Activated CD4-positive, alpha-beta T cell treated with anti-CD3 and anti-CD28 coated beads for 24 hours (primary cell): ENCODE measurements at places on chromosomes 12 and 14.

DNA sequence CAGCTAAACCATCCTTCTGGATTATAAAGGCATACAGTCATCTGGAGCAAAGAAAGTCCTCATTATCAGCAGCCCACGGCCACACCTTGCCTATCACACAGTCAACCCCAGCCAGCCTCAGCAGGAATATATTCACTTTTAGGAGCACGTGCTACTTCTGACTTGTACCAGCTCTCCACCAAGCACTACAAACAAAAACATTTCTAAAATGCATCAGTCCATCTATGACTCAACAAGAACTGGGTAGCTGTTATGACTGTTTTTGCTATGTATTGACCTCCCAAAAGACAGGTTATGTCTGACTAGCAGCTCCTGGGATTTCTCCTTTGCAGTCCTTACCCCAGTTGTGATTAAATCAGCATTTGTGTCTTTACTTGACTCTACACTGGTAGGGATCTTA, 31.2 kb downstream of the NUAK1 start:
- DNase-seq: no peak

DNA sequence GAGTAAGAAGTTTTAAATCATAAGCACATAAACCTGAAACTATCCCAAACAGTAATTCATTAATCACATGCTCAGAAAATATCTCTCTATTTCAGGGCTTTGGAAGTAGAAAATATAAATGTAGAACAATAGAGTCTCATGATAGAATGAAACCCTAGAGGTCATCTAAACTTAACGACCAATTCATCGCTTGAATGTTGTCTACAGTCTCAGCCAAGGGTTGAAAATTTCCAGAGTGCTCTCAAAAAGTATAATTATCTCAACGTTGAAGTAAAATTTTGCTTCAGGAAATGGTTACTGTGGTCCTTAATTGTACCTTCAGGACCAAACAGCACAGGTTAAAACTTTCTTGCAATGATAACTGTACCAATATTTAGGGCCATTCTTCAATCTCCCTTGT, 1053.6 kb upstream of the SEL1L start:
- no peak for DNase-seq

DNA sequence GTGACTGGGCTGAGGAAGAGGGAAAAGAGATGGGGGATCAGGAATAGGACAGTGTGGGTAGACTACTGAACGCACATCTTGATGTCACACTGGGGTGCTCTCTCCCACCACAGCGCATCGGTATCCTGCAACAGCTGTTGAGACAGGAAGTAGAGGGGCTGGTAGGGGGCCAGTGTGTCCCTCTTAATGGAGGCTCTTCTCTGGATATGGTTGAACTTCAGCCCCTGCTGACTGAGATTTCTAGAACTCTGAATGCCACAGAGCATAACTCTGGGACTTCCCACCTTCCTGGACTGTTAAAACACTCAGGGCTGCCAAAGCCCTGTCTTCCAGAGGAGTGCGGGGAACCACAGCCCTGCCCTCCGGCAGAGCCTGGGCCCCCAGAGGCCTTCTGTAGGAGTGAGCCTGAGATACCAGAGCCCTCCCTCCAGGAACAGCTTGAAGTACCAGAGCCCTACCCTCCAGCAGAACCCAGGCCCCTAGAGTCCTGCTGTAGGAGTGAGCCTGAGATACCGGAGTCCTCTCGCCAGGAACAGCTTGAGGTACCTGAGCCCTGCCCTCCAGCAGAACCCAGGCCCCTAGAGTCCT, 6.9 kb downstream of the C1QL4 start:
- DNase-seq: no peak

DNA sequence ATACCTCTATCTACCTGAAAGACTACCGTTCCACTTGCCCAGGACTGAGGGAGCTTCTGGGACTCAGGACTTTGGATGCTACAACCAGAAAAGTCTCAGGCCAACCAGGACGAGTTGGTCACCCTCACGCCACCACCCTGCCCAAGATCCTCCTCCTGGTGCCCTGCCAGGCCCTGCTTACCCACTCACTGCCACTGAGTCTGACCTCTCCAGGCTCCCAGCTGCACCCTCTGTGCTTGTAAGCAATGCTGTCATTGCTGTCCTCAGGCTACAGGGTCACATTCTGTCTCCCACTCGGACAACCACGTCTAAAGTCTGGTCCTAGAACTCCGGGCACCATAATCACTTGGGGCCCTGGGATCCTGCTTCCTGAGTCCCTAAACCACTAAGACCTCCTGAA, 9.2 kb downstream of the TTC7B start:
- no peak for DNase-seq

DNA sequence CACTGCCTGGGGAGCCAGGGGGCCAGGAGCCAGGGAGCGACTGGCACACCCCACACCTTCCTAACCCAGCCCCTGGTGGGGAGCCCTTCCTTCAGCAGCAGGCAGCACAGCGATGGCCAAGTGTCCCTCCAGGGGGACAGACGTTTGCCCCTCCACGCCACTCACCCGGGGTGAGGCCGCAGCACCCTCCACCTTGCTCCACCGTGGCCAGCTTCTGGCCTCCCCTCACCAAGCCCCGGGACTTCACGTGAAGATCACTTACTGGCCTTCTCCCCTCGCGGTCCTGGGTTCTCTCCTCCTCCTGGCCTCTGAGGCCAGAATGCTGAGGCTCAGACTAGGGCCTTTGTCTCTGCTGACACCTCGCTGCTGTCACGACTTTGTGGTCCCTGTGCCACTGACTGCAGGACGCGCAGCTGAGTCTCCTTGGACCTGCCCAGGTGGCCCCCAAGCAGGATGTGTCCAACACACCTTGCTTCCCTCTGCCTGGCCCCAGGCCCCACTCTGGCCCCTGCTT, 3.5 kb upstream of the ASPG start:
- DNase-seq: no peak

GRCh38 chr12:62718762-62719426, 216.1 kb downstream of the PPM1H start:
- no peak for DNase-seq

GRCh38 chr12:122138181-122138580, 35.8 kb downstream of the IL31 start:
- no peak for DNase-seq

- no peak for DNase-seq
These were observed 18.2 kb downstream of the DIO3 start for GRCh38 chr14:101579372-101580080.

DNA sequence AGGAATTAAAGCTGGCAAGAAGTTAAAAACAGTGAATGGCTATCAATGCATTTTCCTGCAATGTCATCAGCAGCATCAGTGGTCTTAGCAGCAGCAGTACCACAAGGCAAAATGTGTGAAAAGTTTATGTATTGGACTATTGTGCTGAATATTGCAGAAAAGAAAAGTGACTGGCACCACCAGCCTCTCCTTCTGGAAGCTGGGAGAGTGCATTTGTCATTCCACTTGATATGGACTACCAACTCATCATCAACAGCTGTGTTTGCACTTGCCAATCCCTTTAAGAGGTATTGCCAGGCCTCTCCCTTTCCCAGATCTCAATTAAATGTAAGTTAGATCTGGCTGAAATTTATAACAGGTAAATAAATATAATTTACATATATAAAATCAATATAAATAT, 151.0 kb upstream of the GZMB start:
- DNase-seq: no peak

GRCh38 chr14:31934767-31935266, 142.3 kb upstream of the ARHGAP5 start:
- DNase-seq: no peak

GRCh38 chr14:32657081-32657480, 281.6 kb upstream of the NPAS3 start:
- no peak for DNase-seq

- no peak for DNase-seq
These were observed 56.8 kb downstream of the MOK start for GRCh38 chr14:102248121-102248520.

DNA sequence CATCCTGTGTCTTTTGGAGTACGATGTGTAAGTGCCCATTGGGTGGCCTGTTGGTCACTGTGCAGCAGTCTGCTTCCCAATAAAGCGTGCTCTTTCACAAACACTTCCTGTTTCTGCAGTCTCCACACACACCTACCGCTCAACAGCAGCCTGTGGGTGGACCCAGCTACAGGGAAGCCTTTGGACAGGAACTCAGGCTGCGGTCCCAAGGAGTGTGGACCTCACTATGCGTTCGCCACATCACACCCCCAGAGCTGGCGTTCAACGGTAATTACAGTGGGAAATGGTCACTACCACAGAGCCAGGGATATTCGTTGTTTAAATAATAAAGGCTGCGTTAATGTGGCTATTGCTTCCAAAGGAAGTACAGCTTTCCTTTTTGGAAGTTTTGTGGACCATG, 16.2 kb downstream of the PSMC1 start:
- no peak for DNase-seq

- no peak for DNase-seq
These were observed 87.8 kb upstream of the PDE3A start for GRCh38 chr12:20280515-20280914.

DNA sequence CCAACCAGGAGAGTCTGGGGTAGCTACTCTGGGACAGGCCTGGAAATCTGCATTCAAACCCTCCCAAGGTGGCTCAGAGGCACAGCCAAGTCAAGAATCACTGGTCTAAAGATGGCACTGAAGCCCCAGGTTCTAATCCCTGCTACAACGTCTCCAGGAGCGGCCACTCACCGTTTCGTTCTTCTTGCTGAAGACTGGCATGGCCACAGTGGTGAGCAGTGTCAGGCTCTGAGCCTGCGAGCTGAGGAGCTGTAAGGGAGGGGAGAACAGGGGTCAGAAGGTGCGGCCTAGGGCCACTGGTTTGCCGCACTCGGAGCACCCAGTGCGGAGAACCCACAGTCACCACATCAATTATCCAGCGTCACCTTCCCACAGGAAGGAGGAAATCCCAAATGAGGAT, 38.8 kb downstream of the CACNA2D4 start:
- DNase-seq: no peak

- no peak for DNase-seq
These were observed 217.5 kb upstream of the SEL1L start for GRCh38 chr14:81751198-81751597.

- no peak for DNase-seq
These were observed 267.6 kb upstream of the PRICKLE1 start for GRCh38 chr12:42857106-42857505.
